ENCODE measurements at places on chromosomes 3 and 15.

DNA sequence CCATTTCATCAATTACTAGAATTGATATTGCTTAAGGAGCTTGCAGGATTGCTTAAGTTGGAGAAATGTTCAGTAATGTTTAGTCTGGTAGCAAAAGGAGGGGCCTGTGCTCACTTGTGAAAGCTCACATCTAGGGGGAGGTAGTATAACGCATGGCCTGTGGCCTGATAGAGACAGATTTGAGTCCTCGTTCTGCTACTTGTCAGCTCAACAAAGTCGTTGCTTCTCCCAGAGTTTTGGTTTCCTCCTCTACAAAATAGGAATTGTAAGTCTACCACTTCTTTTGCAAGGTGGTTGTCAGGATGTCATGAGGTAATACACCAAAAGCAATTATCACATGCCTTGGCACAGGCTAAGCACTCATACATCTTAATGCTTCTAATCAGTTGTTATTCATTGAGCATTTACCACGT is 1.3 kb downstream of the ST3GAL6 start:
- DNase-seq, result no peak

DNA sequence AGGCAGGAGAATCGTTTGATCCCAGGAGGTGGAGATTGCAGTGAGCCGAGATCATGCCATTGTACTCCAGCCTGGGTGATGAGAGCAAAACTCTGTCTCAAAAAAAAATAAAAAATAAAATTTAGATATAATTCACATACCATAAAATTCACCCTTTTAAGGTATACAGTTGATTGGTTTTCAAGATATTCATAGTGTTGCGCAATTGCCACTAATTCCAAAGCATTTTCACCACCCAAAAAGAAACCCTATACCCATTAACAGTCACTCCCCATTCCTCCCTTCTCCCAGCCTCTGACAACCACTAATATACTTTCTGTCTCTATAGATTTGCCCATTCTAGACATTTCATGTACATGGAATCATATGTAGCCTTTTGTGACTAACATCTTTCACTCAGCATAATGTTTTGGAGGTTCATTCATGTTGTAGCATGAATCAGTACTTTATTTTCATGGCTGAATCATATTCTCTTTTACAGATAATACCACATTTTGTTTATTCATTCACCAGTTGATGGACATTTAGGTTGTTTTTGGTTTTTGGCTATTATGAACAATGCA is 116.7 kb downstream of the RASA2 start:
- DNase-seq, result no peak

GRCh38 chr3:124676236-124676635 is 54.0 kb upstream of the UMPS start:
- no peak for DNase-seq

DNA sequence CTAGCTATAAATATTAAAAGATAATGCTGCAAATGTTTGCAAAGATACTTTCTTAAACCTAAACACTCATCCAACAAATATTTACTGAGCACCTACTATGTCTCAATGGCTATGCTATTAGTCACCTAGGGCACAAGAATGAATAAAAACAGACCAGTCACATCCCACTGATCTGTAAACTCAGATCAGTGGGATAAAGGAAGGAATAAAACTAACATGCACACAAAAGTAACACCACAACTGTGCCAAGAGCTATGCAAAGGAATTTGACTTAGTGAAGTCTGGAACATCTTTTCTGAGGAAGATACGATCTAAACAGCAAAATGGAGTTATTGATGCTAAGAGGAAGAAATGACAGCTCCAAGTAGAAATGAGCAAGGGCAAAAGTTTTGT is 56.6 kb downstream of the CBLB start:
- DNase-seq, result no peak

DNA sequence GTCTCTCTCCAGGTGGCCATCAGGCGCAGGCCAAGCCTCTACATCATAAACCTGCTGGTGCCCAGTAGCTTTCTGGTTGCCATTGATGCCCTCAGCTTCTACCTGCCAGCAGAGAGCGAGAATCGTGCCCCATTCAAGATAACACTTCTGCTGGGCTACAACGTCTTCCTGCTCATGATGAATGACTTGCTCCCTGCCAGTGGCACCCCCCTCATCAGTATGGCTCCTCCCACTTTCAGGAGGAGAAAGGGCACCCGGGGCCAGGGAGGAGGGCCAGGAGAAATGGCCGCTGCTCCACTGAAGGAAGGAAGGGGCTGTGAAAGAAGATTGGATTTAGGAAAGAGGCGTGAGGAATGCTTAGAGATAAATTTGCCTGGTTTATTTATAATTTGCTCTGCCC is 6.6 kb downstream of the HTR3C start:
- no peak for DNase-seq

DNA sequence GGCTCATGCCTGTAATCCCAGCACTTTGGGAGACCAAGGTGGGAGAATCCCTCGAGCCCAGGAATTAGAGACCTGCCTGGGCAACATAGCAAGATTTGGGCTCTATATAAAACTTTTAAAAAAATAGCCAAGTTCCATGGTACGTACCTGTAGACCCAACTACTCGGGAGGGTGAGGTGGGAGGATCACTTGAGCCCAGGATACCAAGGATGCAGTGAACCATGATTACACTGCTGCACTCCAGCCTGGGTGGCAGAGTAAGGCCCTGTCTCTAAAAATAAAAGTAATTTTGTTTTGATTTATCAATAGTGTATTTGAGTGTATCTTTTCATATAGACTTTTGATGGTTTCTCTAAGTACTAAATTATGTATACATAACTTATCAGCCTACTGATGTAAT is 63.1 kb downstream of the LSM3 start:
- no peak for DNase-seq

DNA sequence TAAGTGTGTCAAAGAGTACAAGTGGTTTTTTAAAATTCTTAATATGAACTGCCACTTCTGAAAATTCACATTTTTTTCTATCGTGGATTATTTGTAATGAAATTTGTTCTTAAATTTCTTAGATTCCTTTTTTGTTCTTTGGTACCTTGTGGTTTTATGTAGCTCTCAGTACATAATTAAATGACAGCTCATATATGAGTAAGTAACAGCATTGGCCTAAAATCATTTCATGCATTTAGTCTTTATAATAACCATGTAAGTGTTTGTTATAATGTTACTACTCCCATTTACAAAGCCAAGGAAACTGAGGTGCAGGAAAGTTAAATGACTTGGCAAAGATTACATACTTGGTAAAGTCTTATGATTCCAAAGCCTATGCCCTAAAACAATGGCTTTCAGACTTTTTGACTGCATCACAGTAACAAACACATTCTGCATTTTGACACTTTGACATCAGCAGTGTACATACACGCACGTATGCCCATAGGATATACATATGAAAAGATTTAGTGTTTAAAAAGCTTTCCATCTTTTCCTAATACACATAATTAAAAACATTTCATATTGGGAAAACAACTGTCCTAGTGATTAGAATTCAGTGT is 14.9 kb downstream of the SPRED1 start:
- no peak for DNase-seq

DNA sequence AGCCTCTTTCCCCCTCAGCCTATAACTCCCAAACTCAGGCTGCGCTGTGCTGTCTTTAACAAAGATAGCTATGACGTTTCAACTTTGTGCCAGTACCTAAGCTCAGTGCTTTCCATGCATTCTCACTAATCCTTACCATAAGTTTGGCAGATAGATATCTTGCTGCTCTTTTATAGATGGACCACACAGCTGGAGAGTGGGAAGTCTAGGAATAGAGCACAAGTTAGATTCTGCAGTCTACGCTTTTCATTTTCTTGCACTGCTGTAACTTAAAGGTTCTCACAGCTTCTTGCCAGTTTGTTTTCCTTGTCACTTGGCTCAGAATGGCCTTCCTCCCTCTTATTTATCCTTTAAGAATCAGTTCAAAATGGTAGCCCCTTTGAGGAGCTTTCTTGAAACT is 468.8 kb downstream of the CNTN4 start:
- DNase-seq, result no peak

- no peak for DNase-seq
Observed at GRCh38 chr15:71349736-71350526, 234.7 kb downstream of the THSD4 start.

DNA sequence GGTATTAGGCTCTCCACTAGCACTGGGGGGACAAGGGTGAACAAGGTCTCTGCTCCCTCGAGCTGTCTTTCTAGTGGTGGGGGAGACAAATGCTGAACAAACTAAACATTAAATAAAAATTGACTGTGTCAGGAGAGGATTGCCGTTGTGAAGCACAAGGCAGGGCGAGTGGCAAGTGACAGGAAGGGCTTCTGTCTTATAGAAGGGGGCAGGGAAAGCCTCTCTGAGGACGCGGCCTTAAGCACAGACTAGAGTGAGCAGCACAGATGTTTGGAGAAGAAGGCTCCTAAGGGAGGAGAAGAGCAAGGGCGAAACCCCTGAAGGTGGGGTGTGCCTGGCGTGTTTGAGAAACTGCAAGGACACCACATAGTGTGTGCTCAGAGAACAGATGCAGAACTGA is 50.9 kb upstream of the ATP2B2 start:
- DNase-seq, result no peak

GRCh38 chr3:171049861-171050444 is 23.4 kb upstream of the SLC2A2 start:
- DNase-seq, result no peak

- DNase-seq, result no peak
Observed at GRCh38 chr15:29889542-29890329, 67.5 kb upstream of the TJP1 start.

GRCh38 chr15:78174401-78174800 is 25.2 kb downstream of the IDH3A start:
- DNase-seq, result no peak

GRCh38 chr3:112086875-112087524 is 811 bp downstream of the C3orf52 start:
- DNase-seq, result no peak

GRCh38 chr15:27670486-27671209 is 428.5 kb downstream of the OCA2 start:
- DNase-seq, result no peak

DNA sequence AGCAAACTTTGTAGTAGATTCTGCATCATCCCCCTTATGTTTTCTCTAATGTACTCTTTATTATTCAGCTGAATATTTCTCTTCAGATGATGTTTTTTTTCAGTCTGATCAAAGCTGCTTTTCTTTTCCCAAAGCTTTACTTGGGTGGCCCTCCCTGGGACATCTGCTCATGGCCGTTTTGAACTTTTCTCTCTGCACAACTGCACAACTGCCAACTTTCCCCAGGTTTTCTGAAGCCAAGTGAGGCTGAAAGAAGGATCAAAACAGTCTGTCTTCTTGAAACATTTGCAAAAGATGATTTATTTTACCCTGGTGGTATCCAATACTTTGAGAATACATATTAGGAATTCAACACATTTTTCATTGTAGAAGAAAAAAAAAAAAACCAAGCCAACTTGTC is 43.0 kb downstream of the GASK1A start:
- DNase-seq, result no peak

- DNase-seq, result no peak
Observed at GRCh38 chr15:52184721-52185120, 6.5 kb downstream of the GNB5 start.

- no peak for DNase-seq
Observed at GRCh38 chr15:98560338-98560737, 88.0 kb upstream of the IGF1R start.

All from stimulated activated CD8-positive, alpha-beta memory T cell treated with anti-CD3 and anti-CD28 coated beads, Interleukin-4, amount 100 ng/mL, for 4 hours (primary cell).